HFFc6 (cell line): ENCODE measurements at places on chromosomes 11 and 22.

DNA sequence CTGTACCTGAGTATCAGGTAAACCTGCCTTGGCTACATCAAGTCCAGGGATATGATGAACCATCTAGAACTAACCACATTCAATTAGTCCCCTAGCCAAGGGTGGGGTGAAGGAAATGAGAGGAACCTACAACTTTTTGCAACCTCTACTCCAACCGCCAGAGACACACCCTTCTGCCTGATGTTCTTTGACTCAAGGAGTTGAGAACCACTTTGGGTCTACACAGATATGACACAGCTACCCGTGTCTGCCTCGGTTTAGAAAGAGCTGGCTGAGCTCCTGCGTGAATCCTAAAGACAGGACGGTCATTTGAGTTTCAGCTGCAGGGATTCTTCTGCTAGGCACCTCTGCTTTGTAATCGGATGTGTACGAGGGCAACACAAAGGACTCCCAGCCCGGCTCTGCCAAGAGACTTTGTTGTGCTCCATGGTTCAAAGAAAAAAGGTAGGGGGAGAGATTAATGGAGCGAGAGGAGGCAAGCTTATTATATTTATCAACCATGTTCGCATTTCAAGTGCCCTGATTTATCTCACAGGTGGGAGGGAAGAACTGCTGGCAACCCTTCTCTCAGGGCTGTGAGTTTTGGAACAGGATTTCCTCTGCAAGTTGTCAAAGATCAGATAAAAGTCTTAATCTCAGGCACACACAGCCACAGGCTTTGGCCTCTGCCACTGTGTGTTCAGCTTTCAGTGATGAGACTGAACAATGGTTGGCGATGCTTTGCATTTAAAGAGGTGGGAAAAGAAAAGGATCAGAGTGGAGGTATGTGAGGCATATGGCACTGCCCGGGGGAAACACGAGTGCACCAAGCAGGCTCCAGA, 35.1 kb downstream of the FLI1 start:
- H3K27ac ChIP-seq, result no peak overlapping the region
- peaks cover 51% of the 10 kb centered on the region for H3K4me1 ChIP-seq
- DNase-seq, result no peak

- no peak for DNase-seq
- H3K27ac ChIP-seq, result no peak overlapping the region
- H3K4me1 ChIP-seq, result no peaks in the 10 kb centered on the region
- peaks cover 58% of the 10 kb centered on the region for H3K27me3 ChIP-seq
- no peak overlapping the region for H3K4me3 ChIP-seq
Observed at GRCh38 chr11:117782101-117782500, 14.9 kb downstream of the DSCAML1 start.

DNA sequence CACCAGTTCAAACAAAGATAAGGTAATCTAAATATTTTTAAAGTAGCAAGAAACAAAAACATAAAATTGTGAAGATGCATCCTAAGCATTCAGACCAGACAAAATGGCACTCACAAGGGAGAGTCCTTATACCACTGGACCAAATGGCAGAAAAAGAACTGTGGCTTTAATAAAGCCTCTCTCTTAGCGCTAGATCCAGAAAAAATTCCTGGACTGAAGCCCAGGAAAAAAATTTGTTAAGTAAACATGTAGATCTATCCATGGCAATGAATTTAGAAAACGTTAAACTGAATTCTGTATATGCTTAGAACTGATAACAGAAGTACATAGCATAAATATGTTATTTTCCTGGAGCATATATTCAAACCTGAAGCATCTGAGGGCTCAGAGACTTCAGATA, 11.8 kb upstream of the CD59 start:
- no peak overlapping the region for H3K27ac ChIP-seq
- H3K36me3 ChIP-seq, result peaks cover 9% of the 10 kb centered on the region; the same call in 1 of the 2 replicates
- no peaks in the 10 kb centered on the region for H3K27me3 ChIP-seq
- no peak overlapping the region; the same call in 1 of the 2 replicates for H3K4me3 ChIP-seq
- peak; percentile 38 for DNase-seq

DNA sequence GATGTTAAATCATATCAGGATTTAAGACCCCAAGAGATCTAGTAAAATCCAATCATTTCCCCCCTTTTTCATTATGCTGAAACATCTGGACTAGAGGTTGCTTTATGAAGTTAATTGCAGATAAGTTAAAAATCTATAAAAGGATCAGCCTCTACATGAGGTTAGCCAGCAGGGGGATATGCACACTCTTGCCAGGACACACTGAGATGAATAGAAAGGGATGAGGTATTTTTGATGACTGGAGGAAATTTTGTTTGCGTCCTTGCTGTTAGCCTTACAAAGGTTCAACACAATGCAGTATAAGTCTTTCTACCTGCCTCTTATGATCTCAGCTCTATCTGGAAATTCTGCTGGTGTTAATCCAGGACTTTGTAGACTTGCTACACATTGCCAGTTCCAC, 1034.3 kb downstream of the LRRC4C start:
- DNase-seq, result no peak
- peaks cover 17% of the 10 kb centered on the region; the same call in 1 of the 2 replicates for H3K4me1 ChIP-seq
- H3K27me3 ChIP-seq, result peaks cover 1% of the 10 kb centered on the region; the same call in 1 of the 2 replicates
- H3K36me3 ChIP-seq, result no peaks in the 10 kb centered on the region
- H3K27ac ChIP-seq, result no peak overlapping the region
- no peak overlapping the region for H3K4me3 ChIP-seq

DNA sequence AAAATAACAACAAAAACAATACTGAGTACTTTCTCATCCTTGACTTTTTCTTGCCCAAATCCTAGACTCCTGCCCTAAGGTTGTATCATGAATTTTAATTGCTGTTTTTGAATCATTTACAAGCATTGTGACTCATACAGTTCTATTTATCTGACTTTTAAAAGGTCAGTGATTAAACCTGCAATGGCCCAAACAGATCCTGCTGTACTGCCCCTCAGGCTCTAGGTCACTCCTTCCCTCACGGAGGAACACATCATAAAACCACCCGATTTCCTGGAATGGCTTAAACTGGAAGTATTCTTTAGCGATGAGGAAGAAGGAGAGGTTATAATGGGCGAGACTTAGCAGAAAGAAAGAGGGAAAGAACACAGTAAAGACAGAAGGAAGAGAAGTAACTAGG, 12.3 kb downstream of the ARFGAP3 start:
- peaks cover 56% of the 10 kb centered on the region for H3K36me3 ChIP-seq
- peak overlapping the region; percentile 74 for H3K4me3 ChIP-seq
- H3K4me1 ChIP-seq, result peaks cover 66% of the 10 kb centered on the region
- peak overlapping the region; percentile 91 for H3K27ac ChIP-seq

GRCh38 chr11:69385144-69385820, 91.3 kb downstream of the MYEOV start:
- H3K4me3 ChIP-seq, result no peak overlapping the region
- DNase-seq, result no peak
- no peak overlapping the region for H3K27ac ChIP-seq
- peaks cover 39% of the 10 kb centered on the region for H3K36me3 ChIP-seq
- peaks cover 15% of the 10 kb centered on the region for H3K4me1 ChIP-seq

DNA sequence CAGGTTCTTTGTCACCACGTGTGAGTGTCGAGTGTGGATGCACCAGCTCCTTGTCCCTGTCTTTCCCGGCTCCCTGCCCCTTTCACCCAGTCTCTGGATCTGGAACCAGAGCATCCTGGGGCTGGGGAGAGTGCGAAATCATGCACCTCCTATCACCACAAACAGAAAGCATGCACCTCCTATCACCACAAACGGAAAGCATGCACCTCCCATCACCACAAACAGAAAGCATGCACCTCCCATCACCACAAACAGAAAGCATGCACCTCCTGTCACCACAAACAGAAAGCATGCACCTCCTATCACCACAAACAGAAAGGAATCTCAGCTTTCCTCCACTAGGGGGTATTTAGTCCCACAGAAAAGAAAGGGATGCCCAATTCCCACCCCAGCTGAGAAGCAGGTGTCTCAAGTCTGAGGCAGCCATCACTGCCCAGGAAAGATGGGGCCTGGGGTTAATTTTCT, 5.9 kb upstream of the GLB1L3 start:
- no peak overlapping the region for H3K4me3 ChIP-seq
- H3K4me1 ChIP-seq, result peaks cover 20% of the 10 kb centered on the region
- no peaks in the 10 kb centered on the region for H3K36me3 ChIP-seq
- peaks cover 33% of the 10 kb centered on the region for H3K27me3 ChIP-seq

DNA sequence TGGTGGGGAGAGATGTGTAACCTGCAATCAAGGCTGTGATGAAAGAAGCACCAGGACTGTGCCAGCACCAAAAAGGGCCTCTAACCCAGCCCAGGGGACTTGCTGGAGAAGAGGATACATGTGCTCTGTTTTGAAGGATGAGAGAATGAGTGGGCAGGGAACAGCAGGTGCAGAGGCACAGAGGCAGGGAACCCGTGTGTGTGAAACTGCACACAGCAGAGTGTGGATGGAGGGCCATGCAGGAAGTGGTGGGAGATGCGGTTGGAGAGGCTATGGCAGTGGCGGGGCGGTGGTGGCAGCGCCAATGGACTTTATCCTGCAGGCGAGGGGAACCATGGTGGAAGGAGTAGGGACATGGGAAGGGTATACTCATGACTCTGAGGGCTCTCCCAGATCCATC, 25.2 kb upstream of the LRRC32 start:
- DNase-seq, result no peak
- H3K4me3 ChIP-seq, result no peak overlapping the region

GRCh38 chr22:35319244-35319985, 19.7 kb downstream of the TOM1 start:
- H3K27me3 ChIP-seq, result peaks cover 1% of the 10 kb centered on the region; the same call in 1 of the 2 replicates
- H3K4me1 ChIP-seq, result peaks cover 9% of the 10 kb centered on the region
- H3K36me3 ChIP-seq, result no peaks in the 10 kb centered on the region; the same call in 1 of the 2 replicates
- no peak overlapping the region for H3K27ac ChIP-seq
- H3K4me3 ChIP-seq, result no peak overlapping the region

- no peaks in the 10 kb centered on the region; the same call in 1 of the 2 replicates for H3K27me3 ChIP-seq
- H3K4me3 ChIP-seq, result peak overlapping the region; percentile 71; the same call in 1 of the 2 replicates
- H3K27ac ChIP-seq, result peak overlapping the region; percentile 93
- no peak for DNase-seq
Observed at GRCh38 chr11:15968461-15969130, 387.8 kb downstream of the SOX6 start.

DNA sequence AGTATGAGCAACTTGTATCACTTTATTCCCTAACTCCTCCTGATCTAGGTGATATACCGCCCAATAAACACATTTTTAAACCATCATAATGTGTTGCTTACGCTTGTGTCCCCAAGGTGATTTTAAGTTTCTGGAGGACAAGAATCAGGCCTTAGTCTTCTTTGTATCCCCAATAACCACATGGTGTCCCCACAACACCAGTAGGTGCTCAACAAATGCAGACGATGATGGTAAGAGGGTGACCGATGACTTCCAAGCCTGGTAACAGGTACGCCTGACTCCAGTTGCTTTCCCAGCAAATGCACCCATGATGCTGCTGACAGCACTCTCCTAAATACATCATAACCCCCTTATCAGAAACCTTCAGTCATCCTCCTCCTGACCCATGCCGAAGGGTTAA, 64.2 kb downstream of the EFCAB6 start:
- no peaks in the 10 kb centered on the region for H3K36me3 ChIP-seq
- no peaks in the 10 kb centered on the region for H3K4me1 ChIP-seq
- no peak overlapping the region for H3K27ac ChIP-seq
- peaks cover 24% of the 10 kb centered on the region for H3K27me3 ChIP-seq
- no peak for DNase-seq

GRCh38 chr11:120759046-120759445, 247.5 kb downstream of the GRIK4 start:
- peaks cover 11% of the 10 kb centered on the region for H3K27me3 ChIP-seq
- H3K36me3 ChIP-seq, result no peaks in the 10 kb centered on the region

DNA sequence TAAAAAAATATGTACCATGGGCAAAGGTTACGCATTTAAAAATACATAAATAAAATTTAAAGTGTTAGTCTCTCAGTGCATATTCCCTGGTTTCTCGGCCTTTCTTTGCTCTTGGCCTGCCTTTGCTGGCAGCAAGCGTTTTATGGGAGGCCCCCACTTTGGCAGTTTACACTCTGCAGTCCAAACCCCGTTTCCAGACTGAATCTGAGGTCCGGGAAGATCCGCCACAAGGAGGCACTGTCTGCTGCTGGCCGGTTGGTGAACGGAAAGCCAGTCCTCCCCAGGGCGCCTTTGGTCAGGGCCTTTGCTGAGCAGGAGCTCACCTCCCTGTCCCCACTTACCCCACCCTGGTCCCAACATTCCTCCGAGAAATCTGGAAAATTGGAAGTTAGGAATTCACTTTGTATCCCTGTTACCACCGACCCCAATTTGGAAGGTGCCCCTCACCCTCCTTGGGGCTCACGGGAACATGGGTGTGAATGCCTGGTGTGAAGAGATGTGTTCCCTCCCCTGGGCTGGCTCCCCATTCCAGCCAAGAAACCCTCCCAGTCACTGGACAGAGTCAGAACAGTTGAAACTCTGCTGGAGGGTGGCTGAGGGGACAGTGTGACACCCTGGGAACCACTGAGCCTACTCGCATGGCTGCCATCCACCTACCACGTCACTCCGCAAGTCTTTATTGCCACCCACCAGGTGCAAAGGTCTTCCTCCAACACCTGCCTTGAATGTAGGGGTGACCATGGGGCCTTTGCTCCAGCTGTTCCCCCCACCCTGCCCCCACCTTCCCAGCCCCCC, 9.4 kb upstream of the SF1 start:
- no peaks in the 10 kb centered on the region for H3K4me1 ChIP-seq
- 0 out of 2 replicates have a peak overlapping the region, but pooled peaks have one; percentile 24 for H3K27ac ChIP-seq
- H3K36me3 ChIP-seq, result no peaks in the 10 kb centered on the region
- peaks cover 1% of the 10 kb centered on the region; the same call in 1 of the 2 replicates for H3K27me3 ChIP-seq
- no peak overlapping the region for H3K4me3 ChIP-seq

- H3K36me3 ChIP-seq, result peaks cover 31% of the 10 kb centered on the region
- peaks cover 14% of the 10 kb centered on the region for H3K4me1 ChIP-seq
- no peaks in the 10 kb centered on the region for H3K27me3 ChIP-seq
- no peak overlapping the region for H3K4me3 ChIP-seq
Observed at GRCh38 chr11:28303477-28304191, 195.4 kb downstream of the METTL15 start.

DNA sequence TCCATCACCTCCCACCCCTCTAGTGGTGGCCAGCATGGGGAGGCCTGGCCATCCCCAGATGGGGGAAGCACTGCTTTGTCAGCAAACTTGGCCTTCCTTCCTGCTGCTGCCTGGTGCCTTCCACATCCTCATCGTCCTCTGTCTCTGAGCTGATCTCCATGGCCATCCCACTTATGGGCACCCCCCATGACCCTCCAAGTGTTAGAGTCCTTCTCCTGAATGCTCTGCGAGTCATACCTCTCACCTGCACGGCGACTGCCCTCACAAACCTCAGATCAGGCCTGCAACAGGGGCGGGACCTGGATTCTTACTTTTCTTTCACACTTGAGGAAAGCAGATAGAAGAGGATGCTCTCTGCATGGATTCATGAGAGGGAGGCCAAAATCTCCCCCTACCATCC, 24.0 kb downstream of the POU2AF1 start:
- H3K4me1 ChIP-seq, result no peaks in the 10 kb centered on the region
- no peaks in the 10 kb centered on the region for H3K36me3 ChIP-seq
- H3K27me3 ChIP-seq, result peaks cover 13% of the 10 kb centered on the region
- DNase-seq, result no peak

DNA sequence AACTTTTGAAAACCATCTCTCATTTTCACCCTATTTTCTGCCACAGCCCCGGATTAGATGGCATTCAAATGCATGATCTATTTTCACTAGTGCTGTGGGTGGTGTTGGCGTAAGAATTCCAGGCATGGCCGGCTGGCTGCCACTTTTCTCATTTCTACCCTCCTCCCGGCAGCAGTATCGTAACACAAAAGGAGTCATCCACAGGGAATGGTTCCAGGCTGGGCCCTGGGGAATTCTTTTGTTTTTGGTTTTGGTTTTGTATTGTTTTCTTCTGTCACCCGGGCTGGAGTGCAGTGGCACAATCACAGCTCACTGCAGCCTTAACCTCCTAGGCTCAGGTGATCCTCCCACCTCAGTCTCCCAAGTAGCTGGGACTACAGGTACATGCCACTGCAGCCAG, 13.8 kb downstream of the JAML start:
- H3K4me1 ChIP-seq, result no peaks in the 10 kb centered on the region
- H3K27ac ChIP-seq, result no peak overlapping the region
- DNase-seq, result peak; percentile 1
- H3K4me3 ChIP-seq, result no peak overlapping the region
